ENCODE measurements at places on chromosomes 3 and 15.

DNA sequence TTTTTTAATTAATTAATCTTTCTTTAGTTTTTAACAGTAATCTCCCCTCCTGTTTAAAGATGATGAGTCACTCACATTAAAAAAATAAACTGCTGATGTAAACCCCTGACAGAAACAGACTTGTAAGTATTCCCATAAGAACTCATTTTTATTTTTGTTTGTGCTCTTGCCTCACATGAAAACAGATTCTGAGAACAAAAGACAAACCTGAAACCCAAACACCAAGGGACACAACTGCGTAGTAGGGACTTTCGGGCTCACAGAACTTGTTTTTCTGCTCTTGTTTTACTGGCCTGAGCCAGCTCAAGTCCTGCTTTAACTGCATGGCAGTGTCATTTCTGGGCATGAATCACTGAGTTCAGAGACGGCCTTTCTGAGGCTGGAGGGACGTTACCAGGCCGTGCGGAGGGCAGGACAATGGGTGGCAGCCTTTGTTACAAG is 600.8 kb downstream of the FOXP1 start:
- peak; percentile 77 for DNase-seq

DNA sequence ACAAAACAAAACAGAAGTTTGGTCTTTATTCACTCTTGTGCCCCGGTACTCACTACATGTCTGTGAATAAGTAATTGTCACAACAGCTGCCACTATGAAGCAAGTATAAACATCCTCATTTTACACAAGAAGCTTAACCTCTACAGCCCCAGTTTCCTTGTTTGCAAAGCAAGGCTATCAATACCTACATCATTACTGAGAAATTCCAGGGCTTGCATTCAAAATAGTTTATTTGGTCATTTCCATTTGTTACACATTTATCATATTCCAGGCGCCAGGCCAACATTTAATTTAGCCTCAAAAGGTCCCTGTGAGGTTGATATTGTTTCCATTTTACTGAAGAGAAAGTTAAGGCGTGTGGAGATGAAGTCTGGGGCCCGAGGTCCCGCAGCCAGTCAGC is 161.4 kb upstream of the LRTM1 start:
- no peak for DNase-seq

- DNase-seq: no peak
Observed at GRCh38 chr3:155747286-155747945, 2.5 kb upstream of the PLCH1 start.

DNA sequence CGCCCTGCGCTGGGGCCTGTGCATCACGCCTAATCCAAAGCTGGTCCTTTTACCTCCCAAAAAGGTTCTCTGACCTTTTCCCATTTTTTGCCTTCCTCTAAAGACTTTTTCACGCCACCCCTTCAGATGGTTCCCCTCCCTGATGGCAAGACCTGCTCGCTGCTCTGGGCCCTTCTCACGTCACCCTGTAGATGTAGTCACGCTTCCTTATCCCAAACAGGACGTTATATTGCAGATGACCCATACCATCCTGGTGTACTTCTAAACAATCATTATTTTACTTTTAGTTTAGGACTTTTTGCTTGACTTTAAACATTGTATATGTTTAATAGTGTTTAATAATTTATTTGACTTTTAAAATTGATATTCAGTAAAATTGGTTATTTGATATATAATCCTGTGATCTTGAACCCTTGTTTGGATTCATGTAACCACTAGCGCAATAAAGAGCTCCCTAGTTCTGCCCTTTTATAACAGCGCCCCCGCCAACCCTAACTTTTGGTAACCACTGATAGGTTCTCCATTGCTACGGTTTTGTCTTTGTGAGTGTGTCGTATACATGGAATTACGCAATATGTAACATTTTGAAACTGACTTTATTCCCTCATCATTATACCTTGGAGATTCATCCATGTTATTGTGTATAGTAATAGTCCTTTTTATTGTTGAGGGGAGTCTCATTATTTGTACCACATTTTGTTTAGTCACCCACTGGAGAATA is 159.0 kb upstream of the CHRNA7 start:
- DNase-seq: no peak

- no peak for DNase-seq
Observed at GRCh38 chr3:50340147-50340447, 539 bp downstream of the RASSF1 start.

- DNase-seq: no peak
Observed at GRCh38 chr3:25423780-25424588, 4.1 kb upstream of the RARB start.

GRCh38 chr15:64699751-64700388 is 75.5 kb downstream of the RBPMS2 start:
- no peak for DNase-seq

DNA sequence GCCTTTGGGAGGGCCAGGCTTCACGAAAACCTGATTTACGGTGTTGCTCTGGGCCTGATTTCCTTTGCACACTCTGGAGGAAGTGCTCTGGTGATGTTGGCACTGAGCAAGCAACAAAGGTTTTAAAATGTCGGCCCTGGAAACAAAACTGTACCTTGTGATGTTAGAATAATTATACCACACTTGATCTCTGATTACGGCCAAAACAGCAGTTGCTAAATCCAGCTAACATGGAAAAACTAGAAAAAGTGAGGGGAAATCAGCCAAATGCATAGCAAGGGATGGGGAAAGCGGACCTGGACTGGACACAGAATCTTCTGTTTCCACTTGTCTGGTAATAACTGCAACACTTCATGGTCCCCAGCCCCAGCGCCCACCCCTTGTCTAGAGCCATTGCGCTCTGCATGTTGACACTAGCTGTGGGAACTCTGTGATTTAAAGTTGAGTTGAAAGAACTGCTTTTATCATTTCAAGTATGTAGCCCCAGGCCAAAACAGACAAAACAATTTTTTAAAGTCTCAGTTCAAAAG is 120.1 kb downstream of the VGLL4 start:
- no peak for DNase-seq

DNA sequence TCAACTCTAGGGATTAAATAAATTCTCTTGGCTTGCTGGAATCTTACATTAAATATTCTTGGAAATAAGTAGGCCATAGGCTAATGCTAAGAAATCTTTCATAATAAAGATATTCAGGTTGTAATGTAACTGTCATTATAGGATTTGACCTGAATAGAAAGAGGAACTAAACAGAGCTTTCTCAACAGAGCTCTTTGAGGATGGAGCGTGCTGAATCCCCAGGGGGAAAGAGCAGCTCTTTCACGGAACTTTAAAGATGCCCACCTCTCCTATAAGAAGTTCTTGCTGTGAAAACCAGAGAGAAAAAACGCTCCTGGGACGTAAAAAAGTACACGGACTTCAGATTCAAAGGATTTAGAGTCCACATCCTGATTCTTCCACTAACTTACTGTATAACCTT is 77.9 kb downstream of the NTRK3 start:
- no peak for DNase-seq

DNA sequence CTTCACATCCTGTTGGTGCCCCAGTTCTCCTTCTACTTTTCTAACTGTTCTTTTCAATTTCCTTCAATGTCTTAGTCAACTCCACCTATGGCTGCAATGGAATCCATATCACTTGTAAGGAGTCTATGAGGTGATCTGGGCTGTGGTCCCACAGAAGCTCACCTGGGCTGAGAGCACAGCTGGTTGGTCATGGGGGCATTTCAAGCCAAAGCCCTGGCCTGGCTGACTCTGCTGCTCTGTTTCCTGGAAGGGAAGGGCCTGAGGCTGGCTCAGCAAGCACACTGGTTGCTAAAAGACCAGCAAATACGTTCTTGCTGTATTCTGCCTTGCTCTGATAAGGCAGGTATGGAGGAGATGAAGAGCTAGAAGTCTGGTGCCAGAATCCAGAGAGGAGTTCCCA is 29.0 kb downstream of the AMOTL2 start:
- no peak for DNase-seq

- no peak for DNase-seq
Observed at GRCh38 chr15:75350601-75351361, 3.9 kb downstream of the NEIL1 start.

DNA sequence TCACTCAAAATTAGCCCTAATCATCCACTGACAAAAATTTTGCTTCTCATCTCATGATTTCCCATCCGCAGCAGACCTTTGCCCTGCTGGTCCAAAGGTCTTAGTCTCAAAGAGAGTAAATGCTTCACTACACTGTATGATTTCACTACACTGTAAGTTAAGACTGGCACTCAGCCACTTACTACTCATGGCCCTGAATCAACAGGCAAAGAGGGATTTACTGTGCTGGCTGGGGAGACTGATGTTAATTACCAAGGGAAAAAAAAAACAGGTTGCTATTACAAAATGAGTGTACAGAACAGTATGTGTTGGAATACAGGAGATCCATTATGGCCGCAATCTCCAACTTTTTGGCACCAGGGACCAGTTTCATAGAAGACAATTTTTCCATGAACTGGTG is 214.8 kb downstream of the ZMAT3 start:
- DNase-seq: no peak

- DNase-seq: no peak
Observed at GRCh38 chr15:85583923-85584390, 203.6 kb downstream of the AKAP13 start.

- DNase-seq: no peak
Observed at GRCh38 chr3:127551178-127551577, 39.4 kb downstream of the TPRA1 start.

DNA sequence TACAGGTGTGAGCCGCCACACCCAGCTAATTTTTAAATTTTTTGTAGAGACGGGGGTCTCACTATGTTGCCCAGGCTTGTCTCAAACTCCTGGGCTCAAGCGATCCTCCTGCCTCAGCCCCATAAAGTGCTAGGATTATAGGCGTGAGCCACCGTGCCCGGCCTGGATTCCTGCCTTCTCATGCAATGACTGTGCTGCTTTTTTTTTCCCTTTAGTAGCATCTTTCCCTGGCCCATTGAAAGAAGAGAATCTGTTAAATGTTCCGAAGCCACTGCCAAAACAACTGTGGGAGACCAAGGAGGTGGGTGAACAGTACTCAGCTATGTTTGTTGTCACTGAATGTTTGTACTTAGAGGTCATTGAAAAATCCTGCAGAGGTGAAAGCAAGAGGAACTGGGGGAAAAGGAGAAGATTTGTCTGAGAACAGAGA is 88.0 kb downstream of the CRTC3 start:
- DNase-seq: no peak

DNA sequence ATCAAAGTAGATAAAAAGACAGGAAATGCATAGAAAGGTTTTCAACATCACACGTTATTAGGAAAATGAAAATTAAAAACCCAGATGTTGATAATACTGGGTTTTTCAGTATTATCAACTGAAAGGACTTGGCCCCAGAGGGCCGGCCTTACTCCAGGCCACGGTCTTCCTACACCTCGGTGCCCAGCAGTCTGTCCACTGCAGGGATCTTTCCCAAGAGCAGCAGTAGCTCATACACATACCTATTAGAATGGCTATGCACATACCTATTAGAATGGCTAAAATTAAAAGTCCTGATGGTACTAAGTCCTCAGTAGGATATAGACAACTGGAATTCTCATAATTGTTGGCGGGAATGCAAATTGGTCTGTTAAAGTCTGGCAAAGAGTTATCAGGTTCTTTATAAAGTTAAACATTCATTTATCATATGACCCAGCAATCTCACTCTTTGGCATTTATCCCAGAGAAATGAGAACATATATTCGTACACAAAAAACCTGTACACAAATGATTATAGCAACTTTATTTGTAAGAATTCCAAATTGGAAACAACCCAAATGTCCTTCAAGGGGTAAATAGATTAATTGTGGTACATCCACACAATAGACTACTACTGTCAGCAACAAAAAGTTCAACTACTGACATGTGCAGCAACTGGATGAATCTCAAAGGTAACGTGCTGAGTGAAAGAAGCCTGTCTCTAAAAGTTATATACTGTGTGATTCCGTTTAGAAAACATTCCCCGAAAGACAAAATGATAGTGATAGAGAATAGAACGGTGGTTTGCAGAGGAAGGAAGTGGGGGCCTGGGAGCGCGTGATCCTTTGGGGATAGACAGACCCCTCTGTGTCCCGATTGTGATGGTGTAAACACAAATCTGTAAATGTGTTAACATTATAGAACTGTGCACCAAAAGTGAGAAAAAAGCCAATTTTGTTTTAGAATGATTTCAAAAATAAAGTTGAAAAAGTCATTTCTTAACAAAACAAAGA is 62.3 kb downstream of the MCTP2 start:
- no peak for DNase-seq

GRCh38 chr3:117322866-117323265 is 613.3 kb downstream of the TUSC7 start:
- DNase-seq: no peak

GRCh38 chr3:180183346-180183745 is 146.6 kb upstream of the PEX5L start:
- no peak for DNase-seq

DNA sequence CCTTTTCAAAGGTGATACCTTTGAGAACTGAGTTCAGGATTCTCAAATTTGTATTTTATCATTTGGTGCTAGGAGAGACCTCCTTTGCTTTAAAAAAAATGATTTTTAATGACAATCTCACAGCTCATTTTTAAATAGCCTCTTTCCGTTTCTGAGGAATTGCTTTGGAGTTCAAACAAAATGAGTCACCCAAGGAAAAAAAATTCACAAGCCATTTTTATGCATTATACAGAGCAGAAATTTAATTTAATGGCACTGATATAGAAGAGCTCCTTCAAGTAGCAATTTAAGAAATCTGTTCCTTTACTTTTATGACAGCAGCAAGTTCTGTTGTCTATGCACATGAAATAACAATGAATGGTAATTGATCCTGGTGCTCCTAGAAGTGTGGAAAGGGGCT is 337.9 kb upstream of the KCNMB2 start:
- no peak for DNase-seq

DNA sequence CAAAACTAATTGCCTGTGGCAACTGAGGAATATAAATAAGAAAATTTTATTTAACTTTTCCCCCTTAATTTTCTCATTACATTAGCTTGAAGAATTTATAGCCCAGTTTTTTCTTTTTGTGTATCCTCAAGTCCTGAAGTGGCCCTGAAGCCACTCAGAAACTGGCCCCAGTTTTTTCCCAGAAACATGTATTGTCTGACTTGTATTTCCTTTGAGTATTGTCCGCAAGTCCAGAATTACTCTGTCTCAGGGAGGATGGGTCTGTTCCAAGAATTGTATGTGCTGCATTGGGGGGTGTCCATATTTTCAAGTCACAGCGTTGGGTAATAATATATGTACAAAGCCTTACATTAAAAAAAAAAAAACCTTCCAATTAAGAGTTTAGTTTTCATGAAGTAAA is 149.7 kb upstream of the IL12A start:
- DNase-seq: no peak

DNA sequence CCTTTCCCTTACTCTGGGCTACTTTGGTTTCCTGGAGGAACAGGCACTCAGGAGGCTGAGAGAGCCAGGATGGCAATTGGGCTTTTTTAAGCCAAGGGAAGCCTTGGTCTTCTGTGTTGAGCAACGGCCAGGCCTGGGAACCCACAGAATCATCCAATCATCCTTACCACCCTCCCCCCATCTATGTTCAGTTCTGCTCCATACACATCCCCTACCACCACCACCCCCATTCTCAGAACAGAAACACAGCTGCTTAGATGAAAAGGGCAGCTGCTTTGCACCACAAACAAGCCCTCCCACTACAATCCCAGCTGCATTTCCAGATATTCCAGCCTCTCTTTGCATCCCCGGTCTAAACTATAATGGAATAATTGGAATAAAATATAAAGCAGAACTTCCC is 21.0 kb downstream of the SEMA5B start:
- DNase-seq: no peak

- no peak for DNase-seq
Observed at GRCh38 chr15:52082197-52083036, 30.2 kb downstream of the BCL2L10 start.
